ENCODE measurements at places on chromosomes 4 and X.

DNA sequence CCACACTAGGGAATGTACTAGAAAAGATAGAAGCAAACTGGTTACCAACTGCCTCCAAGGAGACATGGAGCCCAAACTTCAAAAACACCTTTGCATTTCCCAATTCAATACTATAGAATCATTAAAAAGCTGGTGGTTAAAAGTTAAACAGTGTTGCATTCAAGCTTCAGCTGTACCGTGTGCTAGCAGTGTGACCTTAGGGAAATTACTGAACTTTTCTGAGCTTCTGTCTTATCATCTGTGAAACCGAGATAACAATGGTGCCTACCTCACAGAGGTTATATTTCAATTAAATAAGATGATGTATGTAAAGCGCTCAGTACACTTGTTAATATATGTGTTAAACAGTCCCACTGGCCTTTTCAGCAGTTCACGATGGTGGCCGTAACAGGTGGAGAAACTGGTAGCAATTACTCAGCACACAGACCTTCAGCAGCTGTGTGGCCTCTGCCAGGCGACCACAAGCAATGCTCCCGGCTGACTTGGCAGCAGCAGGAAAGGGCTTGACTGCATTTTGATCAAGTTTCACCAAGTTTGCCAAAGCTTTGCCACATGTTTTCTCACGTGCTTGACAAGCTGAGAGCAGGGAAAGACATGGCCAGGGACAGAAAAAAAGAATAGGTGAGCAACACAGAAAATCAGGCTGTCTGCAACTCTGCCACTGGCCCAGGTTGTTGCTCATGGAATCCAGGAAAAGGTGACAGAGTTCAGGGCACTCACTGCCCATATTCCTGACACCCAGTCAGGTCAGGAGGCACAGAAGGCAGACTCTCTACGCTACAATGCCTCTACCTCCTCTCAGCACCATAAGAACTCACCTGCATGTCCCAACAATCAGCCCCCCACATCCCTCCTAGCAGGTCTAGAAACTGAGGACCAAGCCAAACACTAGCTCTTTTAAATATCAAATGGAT lies 72.1 kb downstream of the PARM1 start:
- DNase-seq = no peak

GRCh38 chr4:106898621-106899230 lies 137.4 kb downstream of the DKK2 start:
- DNase-seq = peak; percentile 60

- no peak for DNase-seq
These were observed 15.3 kb downstream of the HOPX start for GRCh38 chr4:56665781-56666180.

GRCh38 chr4:13642170-13642950 lies 14.8 kb upstream of the BOD1L1 start:
- DNase-seq = peak; percentile 40

GRCh38 chr4:172998527-172999469 lies 169.8 kb upstream of the GALNT7 start:
- DNase-seq = peak; percentile 53

GRCh38 chrX:56099271-56099670 lies 132.9 kb upstream of the KLF8 start:
- no peak for DNase-seq
